ENCODE measurements at places on chromosomes 16 and 17. TPM values are rescaled to one million over a fixed set of nuclear protein-coding genes. Genes with fewer than 3 reads are reported as not detected.

Gene MPP3
- polyA plus RNA-seq: 41.5 TPM

Gene FNDC8
- 0.19 TPM for polyA plus RNA-seq

Gene TNFSF13
- 4.5 TPM for polyA plus RNA-seq

Gene STX1B
- 116 TPM for polyA plus RNA-seq

Gene TNFRSF17
- polyA plus RNA-seq: 0.29 TPM

Gene SCNN1G
- polyA plus RNA-seq: 0.56 TPM

Gene TANGO6
- polyA plus RNA-seq: 10.7 TPM

Data from spinal cord (tissue), 10 donors.